ENCODE measurements at places on chromosomes 2 and 18. TPM values are rescaled to one million over a fixed set of nuclear protein-coding genes. Genes with fewer than 3 reads are reported as not detected.
A peak's percentile ranks its signal among the peaks of the same experiment; 100 is the strongest.

The CPS1 gene
- 0.85 TPM for total RNA-seq

The ADAM23 gene
- 4.2 TPM for total RNA-seq

The MAP3K2 gene
- 81.3 TPM for total RNA-seq

DNA sequence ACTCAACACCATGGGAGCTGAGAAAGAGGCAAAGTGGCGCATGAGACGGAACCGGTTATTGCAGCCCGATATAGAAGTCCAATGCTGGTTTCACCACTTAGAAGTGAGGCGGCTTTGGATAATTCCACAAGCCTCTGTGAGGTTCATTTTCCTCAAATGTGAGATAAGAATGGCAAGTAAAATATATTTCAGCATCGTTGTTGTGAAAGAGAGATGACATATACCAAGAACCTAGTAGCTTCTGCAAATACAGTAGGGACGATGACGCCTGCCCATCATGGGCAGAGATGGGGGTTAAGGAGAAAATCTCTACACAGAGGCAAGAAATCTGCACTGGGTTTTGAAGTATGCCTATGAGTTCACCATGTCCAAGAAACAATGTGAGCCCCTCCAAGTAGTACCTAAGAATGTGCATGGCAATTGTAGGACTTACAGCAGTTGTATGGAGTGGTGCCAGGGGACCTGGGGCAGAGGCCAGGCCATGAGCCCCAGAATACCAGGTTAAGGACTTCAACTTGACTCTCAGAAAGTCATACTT lies 352.0 kb downstream of the RNF144A start:
- DNase-seq, result no peak

The SPATS2L gene
- 2.3 TPM for total RNA-seq

The ERBB4 gene
- not detected for total RNA-seq

DNA sequence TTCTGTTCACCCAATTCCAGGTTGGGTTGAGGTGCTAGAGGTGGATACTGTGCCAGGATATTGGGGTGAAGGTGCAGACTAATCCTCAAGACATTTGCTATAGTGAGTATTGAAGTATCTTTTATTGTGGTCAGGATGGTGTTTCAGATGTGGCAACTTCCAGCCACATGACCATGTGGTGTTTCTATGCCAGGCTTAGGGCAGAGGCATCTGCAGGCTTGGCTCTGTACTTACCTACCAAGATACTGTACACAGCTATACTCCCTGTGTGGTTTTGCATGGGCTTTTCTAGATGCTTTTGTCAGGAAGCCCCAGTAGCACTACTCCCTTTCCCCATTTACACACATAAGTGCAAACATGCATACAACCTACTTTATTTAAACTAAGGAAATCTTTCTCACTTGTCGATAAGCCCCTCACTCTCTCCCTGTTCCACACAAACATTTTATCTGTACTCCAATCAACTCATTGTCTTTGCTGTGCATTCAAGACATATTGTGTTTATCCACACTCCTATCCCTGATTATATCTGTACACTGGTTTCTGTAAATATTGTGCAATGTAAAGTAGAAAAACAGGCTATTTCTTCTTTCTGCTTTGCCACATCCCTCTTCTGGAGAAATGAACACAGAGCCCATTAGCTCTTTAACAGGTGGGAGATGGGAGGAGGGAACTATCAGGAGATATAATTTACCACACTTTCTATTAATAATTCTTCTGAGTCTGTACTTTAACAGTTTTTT lies 12.3 kb downstream of the ARL6IP6 start:
- DNase-seq, result peak; percentile 47

- peak; percentile 38 for DNase-seq
Observed at GRCh38 chr2:11248-11941, 34.9 kb downstream of the FAM110C start.

- no peak for DNase-seq
Observed at GRCh38 chr2:177598326-177599138, 206.0 kb downstream of the AGPS start.

GRCh38 chr2:197606180-197606579 lies 69.2 kb downstream of the RFTN2 start:
- DNase-seq, result no peak

GRCh38 chr2:122007577-122007976 lies 252.1 kb downstream of the TSN start:
- DNase-seq, result no peak
